ENCODE measurements at places on chromosomes 1 and 21. TPM values are rescaled to one million over a fixed set of nuclear protein-coding genes. Genes with fewer than 3 reads are reported as not detected.

DNA sequence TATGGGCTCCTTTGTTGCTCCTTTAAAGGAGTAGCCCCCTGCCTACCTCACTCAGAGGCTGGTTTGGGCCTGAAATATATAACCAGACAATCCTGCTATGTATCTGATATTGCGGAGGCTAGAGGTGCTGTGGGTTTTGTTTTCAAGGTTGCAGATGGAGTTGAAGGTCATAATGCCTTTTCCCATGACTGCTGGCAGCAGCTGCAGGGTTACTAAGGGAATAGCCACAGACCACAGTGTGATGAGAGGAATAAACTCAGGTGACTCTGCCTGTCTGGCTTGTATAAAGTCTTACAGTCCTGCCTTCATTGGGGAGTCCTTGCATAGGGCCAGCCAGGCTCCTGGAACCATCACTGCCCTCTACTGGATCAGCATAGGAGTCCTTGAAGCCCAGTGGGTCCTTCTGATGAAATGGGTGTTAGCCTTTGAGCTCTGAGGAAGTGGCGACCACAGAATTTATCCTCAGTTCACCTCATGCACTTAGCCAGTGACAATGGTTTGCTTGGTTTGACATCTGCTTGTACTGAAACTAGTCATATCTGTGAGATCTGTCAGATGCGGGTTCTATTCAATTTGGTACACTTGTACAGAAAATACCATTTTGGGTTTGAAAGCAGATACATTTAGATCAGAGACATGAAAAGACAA lies 174.4 kb upstream of the HMCN1 start:
- peak; percentile 58 for DNase-seq

DNA sequence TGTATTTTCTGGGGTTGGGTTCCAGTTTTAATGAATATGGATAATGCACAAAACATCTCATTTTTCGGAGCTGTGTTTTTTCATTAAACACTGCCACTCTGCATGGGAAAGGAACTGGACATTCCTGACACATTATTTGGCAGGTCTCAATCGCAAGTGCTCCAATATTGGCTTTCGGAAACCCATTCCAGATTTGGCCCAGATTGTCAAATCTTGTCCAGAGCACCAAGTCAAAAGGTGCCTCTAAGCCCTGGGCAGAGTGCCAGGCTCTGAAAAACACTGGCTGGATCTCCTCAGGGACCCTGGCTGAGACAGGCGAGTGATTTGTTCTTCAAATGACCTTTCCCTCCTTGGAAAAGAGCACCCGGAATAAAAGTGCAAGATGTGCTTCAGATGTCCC lies 68.4 kb upstream of the MRPS6 start:
- no peak for DNase-seq

GRCh38 chr21:37770461-37770860 lies 145.8 kb downstream of the KCNJ6 start:
- DNase-seq: no peak

DNA sequence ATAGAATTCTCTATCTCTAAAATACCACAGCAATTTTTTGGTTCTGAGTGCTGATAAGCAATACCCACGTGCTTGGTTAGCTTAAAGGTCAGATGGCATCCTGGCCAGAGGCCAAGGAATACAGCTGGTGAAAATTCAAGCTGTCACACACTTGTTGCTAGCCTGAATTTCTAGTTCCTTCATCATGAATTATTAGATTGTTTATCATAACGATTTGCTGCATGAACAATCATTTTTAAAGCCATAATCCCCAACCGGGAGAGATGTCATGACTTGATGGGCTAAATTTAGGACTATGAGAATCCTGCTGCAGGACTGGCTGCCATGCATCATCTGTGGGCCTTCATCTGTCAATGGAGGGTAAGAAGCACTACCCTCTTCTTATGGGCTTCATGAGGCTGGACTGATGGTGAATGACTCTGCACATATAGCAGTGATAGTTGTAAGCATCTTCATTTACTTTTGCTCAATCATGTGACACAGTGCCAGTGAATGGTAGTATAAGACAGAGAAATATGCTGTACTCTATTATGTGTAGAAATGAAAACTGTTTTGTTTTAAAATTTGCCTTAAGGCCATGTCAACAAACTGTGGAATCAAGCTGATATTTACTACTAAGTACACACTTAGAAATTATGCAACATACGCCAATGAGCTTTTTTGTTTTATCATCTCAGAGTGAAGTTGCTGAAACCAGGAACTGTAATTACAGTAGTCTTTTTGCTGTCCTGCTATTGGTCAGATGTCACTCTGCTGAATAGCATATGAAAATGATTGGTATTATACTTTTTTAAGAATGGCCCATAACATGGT lies 80.5 kb upstream of the RALGPS2 start:
- DNase-seq: no peak

DNA sequence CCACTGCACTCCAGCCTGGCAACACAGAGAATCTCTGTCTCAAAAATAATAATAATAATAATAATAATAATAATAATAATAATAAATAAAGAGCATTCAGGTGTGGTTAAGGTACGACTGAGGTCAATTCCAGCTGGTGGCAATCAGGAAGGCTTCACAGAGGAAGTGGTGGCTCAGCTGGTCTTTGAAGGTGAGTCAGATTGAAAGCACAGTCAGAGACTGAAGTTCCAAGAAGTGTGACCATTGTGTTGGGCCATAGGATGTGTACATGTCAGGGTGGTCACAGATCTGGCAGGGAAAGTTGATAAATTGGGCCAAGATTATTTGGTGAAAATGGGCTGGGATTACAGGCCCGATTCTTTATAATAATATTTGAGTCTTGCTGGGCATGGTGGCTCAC lies 31.0 kb upstream of the MED18 start:
- DNase-seq: no peak

DNA sequence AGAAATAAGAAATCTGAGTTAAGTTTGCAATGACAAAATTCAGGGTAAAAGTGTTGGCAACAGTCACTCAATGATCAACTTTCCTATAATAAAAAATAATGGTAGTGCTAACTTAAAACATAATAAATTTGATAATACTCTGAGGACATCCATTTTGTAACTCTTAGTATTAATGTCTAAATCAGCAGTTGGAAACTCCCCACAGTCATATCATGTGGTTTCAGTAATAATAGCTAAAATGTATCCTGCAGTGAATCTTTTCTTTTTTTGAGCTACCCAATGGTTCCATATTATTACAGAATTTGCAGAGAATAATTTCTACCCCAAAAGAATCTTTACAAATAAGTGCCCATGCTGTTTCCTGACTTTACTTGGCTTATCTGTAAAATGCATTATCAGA lies 286.7 kb downstream of the PTPRC start:
- no peak for DNase-seq

DNA sequence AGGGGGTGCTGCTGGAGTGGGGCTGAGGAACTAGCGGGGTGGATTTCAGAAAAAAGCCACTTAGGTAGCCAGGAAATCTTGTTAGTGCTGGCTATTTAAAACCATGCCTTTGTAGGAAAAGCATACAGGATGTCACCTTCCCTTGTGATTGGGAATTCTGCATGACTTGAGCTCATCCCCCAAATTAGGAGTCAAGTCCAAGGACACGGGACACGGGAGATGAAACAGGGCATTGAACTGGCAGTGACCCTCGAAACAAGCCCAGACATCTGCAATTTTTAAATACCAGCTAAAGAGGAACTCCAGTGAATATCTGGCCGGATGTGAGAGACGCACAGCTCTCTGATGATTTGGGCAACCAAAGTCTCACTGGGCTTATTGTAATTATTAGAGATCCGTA lies 32.8 kb downstream of the C2CD2 start:
- no peak for DNase-seq

DNA sequence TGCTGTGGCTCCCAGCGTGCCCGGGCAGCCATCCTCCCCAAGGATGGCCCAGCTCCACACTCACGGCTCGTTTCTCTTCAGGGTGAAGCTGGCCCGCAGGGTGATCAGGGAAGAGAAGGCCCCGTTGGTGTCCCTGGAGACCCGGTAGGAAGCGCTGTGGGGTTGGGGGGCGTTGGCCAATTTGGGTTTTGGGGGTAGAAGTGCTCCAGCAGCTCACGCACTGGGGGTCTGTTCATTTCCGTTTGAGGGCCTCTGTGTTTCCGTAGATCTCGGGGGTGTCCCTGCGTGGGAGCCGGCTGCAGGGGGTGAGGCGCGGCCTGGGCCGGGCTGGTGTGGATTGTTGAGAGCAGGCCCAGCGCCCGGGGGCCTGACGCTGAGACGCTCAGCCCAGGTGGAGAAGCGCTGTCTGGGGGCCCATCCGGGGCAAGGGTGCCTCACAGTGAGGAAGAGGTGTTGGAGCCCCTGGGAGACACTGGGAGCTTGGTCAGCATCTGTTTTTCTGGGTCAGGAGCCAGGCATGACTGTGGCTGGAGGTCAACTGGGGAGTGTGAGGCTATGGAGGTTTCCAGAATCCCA lies 12.6 kb downstream of the COL6A1 start:
- DNase-seq: no peak

- no peak for DNase-seq
These were observed 359.1 kb downstream of the BARHL2 start for GRCh38 chr1:90357995-90358394.

- no peak for DNase-seq
These were observed 25.3 kb upstream of the RRP15 start for GRCh38 chr1:218259800-218260199.

DNA sequence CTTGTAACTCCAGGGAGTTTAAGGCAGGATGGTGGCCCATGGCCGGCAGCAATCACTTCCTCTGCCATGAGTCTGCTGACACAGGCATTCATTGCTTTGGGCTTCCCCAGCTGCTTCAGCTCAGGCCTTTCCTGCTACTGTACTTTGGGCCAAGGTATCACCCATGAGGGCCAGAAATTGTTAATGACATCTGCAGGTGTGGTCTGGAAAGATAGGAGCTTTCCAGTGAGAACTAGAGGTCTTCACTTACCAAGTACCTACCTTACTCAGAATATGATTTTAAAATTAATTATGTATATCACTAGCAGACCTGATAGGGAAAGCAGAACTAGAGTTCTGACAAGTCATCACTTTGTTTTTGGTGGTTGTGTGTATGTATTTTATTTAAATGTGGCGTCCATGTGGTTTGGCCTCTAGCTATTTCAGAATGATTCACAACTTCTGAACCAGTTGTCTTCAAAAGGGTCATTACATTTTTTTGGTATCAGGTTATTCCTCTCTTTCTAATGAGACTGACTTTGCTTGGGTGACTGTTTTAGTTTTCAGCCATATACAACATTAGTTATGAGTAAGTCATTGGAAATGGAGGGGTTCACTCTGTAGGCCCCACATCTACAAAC lies 2.7 kb downstream of the RGL1 start:
- DNase-seq: no peak

DNA sequence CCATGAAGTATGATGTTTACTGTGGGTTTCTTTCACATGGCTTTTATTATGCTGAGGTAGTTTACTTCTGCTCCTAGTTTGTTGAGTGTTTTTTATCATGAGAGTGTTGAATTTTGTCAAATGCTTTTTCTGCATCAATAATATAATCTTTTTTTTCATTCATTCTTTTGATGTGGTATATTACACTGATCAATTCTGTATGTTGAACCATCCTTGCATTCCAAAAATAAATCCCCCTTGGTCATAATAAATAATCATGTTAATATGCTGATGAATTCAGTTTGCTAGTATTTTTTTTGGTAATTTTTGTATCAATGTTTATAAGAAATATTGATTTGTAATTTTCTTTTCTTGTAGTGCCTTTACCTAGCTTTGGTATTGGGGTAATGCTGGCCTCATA lies 97.9 kb upstream of the ZNF648 start:
- DNase-seq: no peak

DNA sequence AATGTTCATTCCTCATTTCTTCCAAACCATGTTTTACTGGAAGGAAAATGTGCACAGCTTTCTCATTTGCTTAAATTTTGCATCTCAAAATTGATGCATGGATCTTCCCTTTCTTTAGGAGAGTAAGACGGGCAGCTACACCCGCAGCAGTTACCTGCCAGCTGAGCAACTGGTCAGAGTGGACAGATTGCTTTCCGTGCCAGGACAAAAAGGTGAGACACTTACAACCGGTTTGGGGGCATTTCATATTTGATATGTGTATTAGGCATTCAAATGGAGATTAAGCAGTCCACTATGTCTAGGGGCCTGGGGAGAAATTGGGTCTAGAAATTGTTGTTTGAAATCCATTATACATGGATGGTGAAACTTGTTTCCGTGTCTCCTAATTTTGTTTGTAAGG lies 12.9 kb downstream of the C8A start:
- no peak for DNase-seq

DNA sequence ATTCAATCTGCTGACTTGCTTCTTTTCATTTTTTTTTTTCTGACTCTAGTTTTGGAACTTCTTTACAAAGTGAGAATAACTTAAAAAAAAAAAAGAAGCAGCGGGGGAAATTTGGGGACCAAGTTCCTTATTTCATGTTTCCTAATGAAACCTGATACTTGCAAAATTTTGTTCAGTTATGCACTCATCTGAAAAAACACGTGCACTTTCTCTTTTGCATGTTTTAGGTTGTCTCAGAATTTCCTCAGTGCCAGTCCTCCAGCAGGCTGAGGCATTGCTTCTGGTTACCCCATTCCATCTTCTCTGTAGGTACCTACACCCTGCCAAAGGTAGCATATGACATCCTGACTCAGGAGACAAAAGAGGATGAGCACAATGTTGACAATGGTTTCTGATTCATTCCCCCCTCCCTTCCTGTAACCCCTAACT lies 299.7 kb downstream of the GRIK1 start:
- DNase-seq: no peak

GRCh38 chr1:79283451-79283850 lies 276.9 kb upstream of the ADGRL4 start:
- no peak for DNase-seq

- DNase-seq: no peak
These were observed 45.5 kb upstream of the ECE1 start for GRCh38 chr1:21335750-21336224.

DNA sequence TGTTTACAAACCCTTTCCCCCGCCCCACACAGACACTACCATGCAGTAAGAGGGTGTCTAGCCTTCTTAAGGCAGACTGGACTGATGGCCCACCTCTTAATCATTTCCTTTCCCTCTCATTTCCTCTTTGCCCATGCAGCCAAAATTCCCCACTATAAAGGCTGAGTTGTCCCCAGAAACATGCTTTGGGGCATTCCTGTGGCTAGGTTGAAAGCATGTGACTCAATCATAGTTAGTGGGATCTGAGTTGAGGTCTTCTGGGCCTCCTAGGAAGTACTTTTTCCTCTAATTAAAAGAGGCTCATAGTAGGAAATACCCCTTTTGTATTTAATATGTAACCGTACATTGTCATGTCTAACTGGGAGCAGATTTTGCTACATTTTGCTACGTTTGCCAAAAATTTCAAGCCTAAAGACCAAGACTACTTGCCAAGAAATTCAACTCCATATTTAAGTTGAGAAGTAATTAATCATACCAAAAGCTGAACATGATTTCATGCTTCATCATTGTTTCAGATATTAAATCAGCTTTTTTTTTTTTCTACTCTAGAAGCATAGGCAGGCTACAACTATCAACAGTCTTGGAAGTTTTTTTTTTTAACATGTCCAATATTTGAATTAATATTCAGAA lies 174.7 kb downstream of the ADGRL4 start:
- no peak for DNase-seq

GRCh38 chr1:61053712-61054600 lies 28.4 kb upstream of the NFIA start:
- DNase-seq: peak; percentile 55

- no peak for DNase-seq
These were observed 6.9 kb downstream of the ADGRB2 start for GRCh38 chr1:31757204-31757679.

GRCh38 chr21:21175798-21176334 lies 177.7 kb downstream of the NCAM2 start:
- no peak for DNase-seq

Gene SYCP1
- 0.34 TPM for total RNA-seq

Gene CTH
- total RNA-seq: 27.8 TPM

Gene SLC45A1
- 2.3 TPM for total RNA-seq

Gene AMPD2
- 51.8 TPM for total RNA-seq

Gene MACO1
- 9.0 TPM for total RNA-seq

Gene ADORA3
- not detected for total RNA-seq

Measured in WTC11 (cell line).